ENCODE measurements at places on chromosomes 12 and 14.

- no peak for DNase-seq
Observed at GRCh38 chr14:37709419-37710195, 114.2 kb downstream of the TTC6 start.

DNA sequence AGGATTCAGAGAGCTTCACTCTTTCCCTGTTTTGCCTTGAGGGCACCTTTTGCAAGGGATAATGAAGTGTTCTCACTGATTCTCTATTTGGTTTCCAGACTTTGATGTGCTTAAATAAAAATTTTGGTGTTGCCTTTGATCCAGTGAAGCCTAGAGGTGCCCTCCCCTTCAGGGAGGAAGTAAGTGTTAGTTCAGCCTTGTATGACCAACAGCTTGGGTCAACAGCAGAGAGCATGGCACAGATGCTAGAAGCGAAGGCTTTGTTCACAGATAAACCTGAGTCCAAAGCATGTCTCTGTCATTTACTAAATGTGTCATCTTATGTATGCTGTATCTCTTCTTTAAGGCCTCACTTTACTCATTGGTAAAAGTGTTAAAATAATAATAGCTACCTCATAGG is 52.8 kb upstream of the STXBP6 start:
- DNase-seq, result no peak

DNA sequence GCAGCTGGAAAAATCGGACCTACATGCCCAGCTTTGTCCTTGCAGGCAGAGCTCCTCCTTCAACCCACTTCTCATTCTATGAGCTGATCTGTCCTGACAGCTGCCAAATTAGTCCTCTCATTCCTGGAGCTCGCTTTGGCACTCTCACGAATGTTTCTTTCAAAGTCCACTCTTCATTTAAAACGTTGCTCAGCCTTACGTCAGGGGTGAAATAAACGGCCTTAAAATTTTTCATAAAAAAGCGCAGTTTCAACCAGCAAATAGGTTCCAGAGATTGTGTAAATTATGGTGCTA is 120.9 kb upstream of the HIF1A start:
- no peak for DNase-seq

DNA sequence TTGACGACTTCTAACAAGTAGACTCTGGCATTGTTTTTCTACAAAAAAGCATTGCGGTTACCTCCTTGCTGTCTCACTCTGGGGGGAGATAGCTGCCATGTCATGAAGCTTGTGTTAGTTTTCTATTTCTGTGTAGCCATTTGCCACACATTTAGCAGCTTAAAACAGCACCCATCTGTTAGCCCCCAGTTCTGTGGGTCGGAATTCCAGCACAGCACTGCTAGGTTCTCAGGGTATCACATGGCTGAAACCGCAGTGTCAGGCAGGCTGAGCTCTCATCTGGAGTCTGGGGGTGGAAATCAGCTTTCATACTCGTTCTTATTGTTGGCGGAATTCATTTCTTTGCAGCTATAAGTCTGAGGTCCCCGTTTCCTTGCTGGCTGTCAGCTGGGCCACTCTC is 19.9 kb upstream of the STXBP6 start:
- no peak for DNase-seq

DNA sequence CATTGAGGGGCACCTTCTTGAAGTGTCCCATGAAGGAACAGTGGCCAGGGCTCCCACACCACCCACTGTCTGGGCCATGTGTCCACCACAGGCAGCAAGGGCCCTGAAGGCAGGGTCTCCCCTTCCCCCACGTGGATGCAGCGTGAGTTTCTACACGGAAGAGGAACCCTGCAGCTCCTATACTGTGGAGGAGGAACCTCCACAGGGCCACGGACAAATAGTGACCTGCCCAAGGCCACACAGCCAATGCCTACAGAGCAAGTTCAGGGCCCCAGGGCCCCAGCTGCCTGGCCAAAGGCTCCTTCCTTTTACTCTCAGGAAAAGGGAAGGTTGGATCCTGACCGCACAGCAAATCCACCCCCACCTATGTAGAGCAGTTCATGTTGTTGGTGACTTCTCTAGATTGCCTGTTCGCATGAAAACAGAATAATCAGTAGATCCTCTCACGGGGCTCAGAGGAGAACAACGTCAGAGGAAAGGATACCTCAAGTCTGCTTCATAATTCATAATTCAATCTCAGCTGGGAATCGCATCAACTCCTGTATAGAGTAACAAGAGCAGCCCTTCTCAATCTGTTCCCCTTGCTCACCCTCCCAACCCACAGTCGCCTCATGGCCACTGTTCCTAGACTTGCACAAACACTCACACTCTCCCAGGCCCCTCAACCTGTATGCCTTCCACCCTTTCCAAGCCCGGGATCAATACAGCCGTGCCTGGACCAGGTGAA is 11.1 kb upstream of the KRT73 start:
- no peak for DNase-seq

GRCh38 chr12:19530637-19531023 is 91.3 kb downstream of the AEBP2 start:
- no peak for DNase-seq

GRCh38 chr12:27284751-27285150 is 40.7 kb downstream of the STK38L start:
- no peak for DNase-seq

- no peak for DNase-seq
Observed at GRCh38 chr12:108423486-108423885, 84.4 kb upstream of the CMKLR1 start.

DNA sequence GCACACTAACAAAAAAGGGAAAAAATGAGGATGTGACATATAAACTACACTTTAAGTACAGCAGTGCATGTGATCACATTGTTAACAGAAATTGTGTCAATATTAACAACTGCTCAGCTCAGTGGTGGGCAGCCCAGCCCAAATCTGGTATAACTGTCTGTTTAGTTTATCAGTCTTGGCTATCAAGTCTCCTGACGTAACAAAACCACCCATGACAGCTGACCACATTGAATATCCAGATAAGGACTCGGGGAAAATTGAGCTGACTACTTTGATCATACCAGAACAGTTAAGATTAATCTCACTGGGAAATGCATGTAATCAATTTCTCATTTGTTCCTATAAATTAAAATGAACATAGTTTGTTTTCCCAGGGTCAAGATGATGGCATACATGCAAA is 396.6 kb downstream of the SNAPC1 start:
- no peak for DNase-seq

DNA sequence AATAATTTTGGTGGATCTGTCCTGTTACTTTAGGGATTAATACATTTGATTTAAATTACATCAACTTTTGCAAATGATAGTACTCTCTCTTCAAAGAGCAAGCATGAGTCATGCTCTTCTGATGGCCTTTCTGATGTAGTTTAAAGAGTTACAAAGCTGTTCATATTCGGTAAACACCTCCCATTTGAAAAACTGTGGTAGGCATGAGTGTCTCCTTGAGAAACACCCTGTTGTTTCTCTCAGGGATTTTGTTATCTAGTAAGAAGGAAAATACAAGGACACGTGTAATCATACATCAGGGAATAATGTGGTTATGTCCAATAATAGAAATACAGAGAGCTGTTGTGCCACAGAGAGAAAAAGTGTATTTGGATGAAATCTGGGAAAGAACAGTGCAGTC is 53.3 kb upstream of the E2F7 start:
- DNase-seq, result no peak

DNA sequence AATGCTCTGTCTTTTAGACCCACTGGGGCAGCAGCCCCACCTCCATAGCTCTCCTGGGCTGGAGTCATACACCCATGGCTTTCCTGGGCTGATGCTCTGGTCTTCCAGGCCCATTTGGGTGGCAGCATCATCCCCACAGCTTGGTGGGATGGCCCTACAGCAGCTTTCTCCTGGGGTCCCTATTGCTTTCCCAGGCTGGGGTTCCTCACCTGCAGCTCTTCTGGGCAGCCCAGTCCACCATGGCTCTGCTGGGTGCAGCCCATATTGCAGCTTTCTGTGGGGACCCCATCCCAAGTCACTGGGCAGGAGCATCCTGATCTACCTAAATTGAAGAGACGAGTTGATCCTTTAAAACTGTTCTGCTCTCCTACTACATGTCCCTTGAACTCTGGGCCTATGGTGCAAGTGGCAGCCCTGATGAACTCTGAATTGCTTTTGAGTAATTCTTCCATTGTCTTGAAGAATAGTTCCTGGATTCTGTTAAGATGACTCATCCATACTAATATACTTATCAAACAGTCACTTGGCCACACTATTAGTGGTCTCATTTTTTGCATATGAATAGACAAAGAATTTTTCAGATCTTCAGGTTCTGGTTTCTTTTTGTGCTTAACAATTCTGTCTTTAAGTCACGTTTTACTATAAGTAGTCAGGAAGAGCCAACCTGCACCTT is 390.1 kb downstream of the DPF3 start:
- DNase-seq, result no peak

GRCh38 chr12:131845121-131845520 is 16.9 kb downstream of the MMP17 start:
- DNase-seq, result no peak

DNA sequence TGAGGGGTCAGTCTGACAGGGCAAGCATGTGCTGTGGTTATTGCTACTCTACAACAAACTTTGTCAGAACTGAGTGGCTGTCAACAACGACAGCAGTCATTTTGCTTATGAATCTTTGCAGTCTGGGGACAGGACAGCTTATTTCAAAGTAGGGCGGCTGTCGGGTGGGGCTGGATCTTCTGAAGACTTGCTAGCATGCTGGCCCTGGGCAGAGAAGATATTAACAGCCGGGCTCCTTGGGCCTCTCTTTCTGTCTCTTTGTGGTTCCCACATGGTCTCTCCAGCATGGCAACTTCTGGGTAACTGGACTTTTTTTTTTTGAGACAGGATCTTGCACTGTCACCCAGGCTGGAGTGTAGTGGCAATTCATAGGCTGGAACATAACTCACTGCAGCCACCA is 33.9 kb upstream of the ALDH2 start:
- no peak for DNase-seq

- DNase-seq, result no peak
Observed at GRCh38 chr12:93173178-93173957, 204.4 kb upstream of the NUDT4 start.

DNA sequence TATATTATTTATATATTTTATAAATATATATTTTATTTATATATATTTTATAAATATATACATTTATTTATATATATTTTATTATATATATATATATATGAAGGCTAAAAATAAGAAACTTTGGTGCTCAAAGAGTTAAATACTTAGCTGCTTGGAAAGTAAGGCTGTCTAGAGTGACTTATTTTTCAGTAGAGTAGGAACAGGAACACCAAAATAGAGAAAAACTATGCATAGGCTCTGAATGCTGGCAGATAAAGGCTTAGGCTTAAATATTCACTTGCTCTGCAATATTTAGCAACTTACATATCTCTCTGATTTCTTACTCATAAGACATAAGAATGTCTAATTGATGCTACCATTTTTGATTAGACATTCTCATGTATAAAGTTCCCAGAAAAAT is 991.2 kb downstream of the VRK1 start:
- peak; percentile 15 for DNase-seq

- no peak for DNase-seq
Observed at GRCh38 chr14:77355811-77356210, 21.1 kb downstream of the TMED8 start.

DNA sequence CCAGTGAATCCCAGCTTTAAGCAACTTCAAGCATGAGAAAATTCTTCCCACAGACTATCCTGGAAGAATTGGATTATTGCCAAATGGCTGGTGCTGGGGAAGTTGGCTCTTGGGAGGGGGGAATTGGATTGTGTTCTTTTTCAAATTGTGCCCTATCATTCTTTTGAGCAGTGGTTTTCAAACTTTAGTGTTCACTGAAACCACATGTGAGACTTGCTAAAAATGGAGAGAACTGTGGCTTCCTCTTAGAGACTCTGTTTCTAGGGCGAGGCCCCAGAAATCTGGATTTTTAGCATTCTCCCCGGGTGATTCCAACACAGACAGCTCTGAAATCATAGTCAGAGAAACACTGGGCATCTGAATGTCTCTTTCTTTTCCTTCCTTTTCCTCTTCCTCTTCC is 14.3 kb upstream of the OTUB2 start:
- DNase-seq, result no peak

DNA sequence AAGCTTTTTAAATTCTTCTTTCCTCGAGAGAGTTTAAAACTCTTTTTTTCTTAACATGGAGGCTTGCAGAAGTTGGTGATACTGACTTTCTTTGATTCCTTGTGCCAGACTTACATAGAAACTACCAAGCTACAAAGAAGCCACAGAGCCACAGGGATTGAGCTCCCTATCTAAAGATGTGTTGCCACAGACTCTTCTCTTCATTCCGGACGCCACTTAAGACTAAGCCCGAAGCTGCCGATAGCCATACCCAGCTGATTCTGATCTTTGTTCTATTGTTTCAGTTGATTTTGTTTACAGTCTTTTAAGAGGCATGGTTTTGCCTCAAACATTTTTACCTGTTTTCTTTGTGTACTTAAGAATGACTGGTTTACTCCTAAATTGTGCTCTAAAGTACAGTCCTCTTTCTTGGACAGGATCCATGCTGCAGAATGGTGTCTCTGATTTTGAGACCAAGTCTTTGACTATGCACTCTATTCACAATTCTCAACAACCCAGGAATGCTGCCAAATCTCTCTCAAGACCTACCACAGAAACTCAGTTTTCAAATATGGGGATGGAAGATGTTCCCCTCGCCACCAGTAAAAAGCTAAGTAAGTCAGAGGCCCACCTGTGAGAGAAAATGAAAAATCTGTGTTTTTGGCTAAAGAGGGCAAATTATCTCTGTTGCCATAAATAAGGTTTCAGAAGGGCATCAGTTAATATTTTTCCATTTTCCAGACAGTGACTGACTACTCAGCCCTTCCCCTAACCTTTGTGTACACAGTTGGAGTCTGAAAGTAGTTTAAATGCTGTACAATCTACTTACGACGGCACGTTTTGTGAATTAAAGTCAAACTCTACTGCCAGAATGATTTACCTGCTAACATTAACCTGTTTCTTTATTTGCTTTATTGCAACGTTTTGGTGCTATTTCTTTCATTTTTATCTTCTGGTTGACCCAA is 42.1 kb upstream of the KCNH3 start:
- no peak for DNase-seq

DNA sequence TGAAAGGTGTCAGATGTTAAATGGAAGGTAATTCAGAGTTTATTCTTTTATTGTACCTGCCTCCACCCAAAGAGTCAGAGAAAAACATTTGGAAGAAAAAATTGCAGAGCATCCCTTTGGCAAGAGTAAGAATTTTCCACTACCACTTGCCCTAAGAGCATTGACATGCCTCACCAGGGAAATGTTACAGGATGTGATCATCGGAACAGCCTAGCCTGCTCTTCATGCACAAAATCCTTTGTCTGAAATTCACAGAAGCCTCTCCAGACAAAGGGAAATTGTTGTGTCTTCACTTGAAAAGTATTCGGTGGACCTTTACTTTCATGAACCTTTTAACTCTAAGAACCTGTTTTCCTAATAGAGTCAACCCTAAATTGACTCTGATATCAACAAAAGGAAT is 36.9 kb downstream of the ATP2A2 start:
- no peak for DNase-seq
